C1 segment of cervical spinal cord (tissue), 14 donors: ENCODE measurements at places on chromosomes 2 and 18.

DNA sequence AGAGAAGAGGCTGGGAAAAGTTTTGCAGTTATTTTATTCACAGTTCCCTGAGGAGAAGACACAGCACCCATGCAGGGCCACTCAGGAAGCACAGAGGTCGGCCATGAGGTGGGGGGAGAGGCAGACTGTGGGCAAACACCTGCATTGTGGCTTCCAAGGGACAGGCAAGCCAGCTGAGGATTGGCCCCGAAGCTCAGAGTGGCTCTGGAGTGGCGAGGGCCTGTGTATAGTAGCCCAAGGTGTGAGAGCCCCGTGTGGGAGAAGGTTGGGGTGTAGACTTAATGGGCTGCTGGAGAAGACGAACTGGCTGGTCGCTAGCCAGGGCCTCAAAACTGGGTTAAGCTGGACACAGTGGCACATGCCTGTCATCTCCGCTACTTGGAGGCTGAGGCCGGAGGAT, 218.7 kb downstream of the FHOD3 start:
- no peak for DNase-seq

DNA sequence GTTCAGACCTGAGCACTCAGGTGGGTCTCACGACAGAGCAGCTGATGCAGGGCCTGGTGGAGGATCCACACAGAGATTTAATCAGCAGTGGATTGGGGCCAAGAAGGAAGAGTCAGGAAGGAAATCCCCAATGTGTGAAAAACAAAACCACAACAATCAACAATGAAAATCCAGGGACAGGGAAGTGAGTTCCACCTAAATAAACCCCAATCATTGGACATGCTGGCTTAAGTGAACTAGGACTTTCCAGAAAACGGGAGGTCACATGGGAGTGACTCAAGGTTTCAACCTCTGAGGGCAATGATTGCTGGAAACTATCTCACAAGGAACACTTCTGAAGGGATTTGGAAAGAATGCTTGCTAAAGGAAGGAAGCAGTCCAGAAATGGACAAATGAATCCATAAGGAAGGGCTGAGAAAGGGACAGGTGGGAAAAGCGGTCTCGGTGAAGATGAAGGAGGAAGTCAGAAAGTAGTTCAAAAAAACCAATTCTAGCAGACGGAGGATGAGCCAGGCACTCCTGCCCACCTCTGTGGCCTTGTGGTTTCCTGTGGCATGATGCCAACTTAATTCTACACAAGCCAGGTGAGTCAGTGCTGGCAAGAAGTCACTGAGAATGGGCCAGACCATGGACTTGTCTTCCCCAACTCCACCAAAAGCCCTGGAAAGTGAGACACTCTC, 15.4 kb upstream of the XDH start:
- no peak for DNase-seq

DNA sequence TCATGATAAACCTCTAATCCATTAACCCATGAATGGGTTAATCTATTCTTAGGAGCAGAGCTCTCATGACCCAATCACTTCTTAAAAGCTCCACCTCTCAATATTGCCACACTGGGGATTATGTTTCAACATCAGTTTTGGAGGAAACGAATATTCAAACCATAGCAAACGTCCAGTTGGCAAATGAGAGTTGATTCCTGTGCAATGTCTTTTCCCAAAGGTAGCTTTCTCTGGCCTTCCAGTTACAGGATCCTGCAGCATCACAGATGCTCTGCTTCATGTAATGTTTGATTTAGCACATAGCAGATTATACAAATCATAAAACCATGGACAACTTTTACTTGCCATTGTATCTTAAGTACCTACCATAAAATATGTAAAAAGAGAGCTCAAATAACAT, 481.0 kb downstream of the TNS1 start:
- no peak for DNase-seq

DNA sequence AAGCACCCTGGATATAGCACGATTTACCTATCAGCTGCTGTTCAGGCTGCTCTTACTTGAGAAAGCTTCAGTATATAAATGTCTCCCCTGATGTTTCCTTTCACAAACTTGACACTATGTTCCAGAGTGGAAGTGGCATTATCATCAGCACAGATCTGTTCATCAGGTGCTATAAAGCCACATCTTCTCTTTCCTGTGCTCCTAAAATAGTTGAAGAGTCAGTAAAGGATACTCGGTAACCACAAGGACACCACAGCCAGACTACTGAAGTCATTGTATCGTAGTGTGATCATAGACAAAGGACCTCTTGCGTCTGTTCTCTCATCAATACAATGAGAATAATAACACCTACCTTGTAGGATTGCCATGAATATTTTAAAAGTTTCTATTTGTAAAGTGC, 841.0 kb upstream of the CELF4 start:
- DNase-seq, result no peak

- no peak for DNase-seq
Observed at GRCh38 chr2:6471419-6471818, 394.3 kb downstream of the CMPK2 start.

DNA sequence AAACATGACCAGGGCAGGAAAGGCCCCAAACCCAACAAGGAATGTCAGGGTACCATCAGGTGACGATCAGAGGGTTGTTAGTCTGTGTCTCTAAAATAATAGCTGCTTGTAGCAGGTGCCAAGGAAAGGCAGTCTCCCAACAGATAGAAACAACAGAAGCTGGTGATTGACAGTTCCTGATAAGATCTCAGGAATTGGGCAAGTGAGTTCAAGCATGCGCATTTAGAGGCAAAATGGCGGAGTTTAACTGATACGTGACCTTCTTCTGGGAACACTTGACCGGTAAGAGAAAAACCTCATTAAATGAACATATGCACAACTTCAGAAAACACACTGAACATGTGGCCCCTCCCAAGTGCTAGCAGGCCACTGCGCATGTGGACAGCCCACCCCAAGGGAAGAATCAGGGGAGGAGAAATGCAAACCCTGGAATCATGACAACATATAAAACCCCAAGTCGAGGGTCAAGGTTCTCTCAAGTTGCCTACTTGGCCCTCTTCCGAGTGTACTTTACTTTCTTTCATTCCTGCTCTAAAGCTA, 664.9 kb downstream of the KCNJ3 start:
- DNase-seq, result no peak

GRCh38 chr2:98476192-98476868, 31.7 kb downstream of the INPP4A start:
- no peak for DNase-seq

- DNase-seq, result no peak
Observed at GRCh38 chr2:237486334-237486818, 675 bp upstream of the MLPH start.

GRCh38 chr2:189088591-189089205, 90.9 kb downstream of the COL5A2 start:
- no peak for DNase-seq

DNA sequence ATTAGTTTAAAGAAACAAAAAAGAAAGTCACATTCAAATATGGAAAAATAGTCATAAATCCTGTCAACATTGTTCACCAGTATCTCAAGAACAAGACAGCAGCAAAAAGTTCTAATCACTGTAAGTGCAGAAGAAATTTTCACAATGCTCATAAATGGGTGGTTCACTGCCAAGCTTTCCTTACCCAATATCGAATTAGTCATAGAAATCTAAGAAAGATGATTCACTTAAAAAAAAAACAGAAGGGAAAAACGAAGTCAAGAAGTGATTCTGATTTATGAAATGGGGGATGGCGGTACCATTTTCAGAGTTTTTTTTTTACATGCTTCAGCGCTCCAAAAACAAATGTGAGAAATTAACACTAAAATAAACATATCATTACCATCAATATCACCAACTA, 156.7 kb downstream of the EXOC6B start:
- no peak for DNase-seq

DNA sequence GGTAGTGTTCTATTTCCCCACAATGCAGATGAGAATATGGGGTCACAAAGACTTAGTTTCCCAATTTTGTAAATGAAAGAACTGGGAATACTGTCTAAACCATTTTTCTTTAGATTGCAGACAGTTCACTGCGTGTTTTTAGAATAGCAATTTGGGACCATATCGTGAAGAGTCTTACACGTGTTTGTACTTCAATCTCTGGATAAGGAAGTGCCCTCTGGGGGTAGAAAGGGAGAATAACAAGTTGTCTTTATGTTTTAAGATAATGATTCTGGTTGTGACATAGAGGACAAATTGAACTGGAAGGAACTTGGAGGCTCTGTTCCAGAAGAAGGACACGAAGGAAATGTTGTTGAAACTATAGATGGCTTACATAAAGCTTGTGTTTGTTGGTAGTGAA, 457.7 kb downstream of the CBLN2 start:
- DNase-seq, result no peak

GRCh38 chr2:216956820-216957493, 97.1 kb upstream of the TNP1 start:
- DNase-seq, result no peak

DNA sequence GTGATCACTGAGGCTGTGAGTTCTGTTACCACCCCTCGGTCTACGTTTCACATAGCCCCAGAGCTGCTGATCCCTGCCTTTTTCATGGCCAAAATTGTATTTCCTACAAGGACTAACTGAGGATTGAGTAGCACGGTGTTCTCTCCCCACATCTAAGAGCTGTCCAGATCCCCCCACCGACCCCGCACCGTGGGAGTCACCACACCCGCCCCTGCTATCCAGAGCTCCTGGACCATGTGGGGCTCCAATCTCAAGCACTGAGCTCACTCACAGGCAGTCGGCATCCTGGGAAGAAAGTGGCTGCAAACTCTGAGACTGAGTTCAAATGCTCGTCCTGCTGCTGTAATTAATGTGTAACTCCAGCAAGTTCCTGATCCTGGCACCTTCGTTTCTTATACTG, 9.7 kb downstream of the SIX2 start:
- no peak for DNase-seq

DNA sequence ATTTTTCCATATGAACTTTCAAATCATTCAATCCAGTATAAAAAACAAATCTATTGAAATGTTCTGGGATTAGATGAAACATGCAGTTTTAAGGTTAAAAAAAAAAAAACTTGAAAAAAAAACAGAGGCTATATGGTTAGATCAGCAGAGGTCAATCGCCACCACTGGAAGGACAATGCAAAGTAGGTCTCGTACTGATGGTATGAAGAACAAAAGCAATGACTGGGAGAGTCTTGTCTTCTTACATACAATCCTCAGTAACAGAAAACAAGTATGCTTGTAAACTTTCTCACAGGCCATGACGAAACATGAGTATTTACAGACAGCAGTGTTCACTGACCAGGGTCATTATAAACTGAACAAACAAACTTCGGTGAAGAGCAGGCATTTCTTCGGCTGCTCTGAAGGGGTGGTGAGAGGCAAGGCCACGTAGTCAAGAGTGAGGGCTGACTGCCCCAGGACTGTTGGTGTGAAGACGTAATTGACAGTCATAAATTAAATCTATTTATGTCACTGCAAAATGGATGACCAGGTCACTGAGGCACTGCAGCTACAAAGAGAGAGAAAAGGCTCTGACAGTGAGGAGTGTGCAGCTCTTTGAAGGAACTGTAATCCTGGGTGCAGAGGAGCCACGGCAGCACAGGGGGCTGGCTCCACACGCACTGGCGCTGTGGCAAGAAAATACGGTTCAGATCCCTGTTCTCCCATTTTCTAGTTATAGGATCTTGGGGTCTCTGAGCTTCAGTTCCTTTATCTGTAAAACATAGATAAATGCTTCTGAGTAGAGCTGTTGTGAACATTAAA, 60.0 kb downstream of the NXPH2 start:
- DNase-seq, result no peak

GRCh38 chr2:83378921-83379320, 1080.2 kb downstream of the SUCLG1 start:
- DNase-seq, result no peak

DNA sequence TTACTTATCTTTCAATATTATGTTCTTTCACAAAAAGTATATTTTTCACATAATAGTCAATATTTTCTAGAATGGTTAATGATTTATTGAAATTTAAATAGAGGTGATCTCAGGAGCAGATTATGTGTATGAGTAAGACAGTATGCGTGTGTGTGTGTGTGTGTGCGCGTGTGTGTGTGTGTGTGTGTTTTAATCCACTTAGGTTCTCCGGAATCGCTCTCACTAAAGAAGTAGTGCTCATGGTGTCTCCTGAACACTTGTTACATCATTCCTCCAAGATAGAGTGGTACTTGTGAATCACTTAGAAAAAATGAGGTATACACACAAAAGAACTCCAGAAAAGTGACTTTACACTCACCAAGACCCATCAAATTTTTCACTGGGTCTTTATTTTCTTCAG, 91.0 kb upstream of the KCNH7 start:
- DNase-seq, result no peak

- DNase-seq, result peak; percentile 4
Observed at GRCh38 chr2:207283356-207283755, 117.6 kb upstream of the KLF7 start.

- DNase-seq, result no peak
Observed at GRCh38 chr18:55136864-55137263, 177.6 kb upstream of the CCDC68 start.

- no peak for DNase-seq
Observed at GRCh38 chr2:46812361-46813019, 103.1 kb downstream of the MCFD2 start.

DNA sequence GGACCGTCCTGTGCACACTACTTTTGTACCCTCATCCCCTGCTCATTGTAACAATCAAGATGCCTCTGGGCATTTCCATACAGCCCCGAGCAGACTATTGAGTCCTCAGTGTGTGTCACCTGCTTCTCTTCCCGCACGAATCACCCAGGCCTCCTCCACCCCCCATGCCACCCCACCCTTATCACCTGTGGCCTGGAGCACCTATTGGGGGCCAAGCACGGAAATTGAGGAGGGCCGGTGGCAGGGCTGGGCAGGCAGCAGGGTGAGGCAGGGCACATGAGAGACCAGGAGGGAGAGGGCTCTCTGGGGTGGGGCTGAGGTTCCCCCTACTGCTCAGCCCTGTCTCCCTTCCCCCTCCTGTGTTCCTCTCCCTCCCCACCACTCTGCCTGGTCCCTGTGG, 4.3 kb upstream of the NIFK start:
- no peak for DNase-seq

- no peak for DNase-seq
Observed at GRCh38 chr2:99451280-99451679, 38.5 kb downstream of the REV1 start.

- no peak for DNase-seq
Observed at GRCh38 chr2:109372614-109373013, 241.2 kb downstream of the SEPTIN10 start.

- no peak for DNase-seq
Observed at GRCh38 chr2:101714118-101714517, 16.6 kb downstream of the MAP4K4 start.

- DNase-seq, result no peak
Observed at GRCh38 chr2:31274401-31275075, 40.6 kb downstream of the EHD3 start.
